Bronchial smooth muscle cell (primary cell): ENCODE measurements at places on chromosomes 4 and X. TPM values are rescaled to one million over a fixed set of nuclear protein-coding genes. Genes with fewer than 3 reads are reported as not detected.

Gene C4orf50
- not detected in 2 replicates for total RNA-seq

Gene RPS6KA6
- 2.0 and 3.9 TPM in 2 replicates for total RNA-seq

Gene DIPK2B
- not detected in 2 replicates for total RNA-seq

Gene GPRASP1
- total RNA-seq, result 5.2 and 5.8 TPM in 2 replicates

Gene ARSJ
- 14.7 and 17.0 TPM in 2 replicates for total RNA-seq

Gene CYSLTR1
- 0.26 and 2.2 TPM in 2 replicates for total RNA-seq

Gene TIGD4
- total RNA-seq, result 0.16 and 0.26 TPM in 2 replicates

Gene FGB
- not detected in 2 replicates for total RNA-seq
